Hindlimb muscle (tissue), 1 donor: ENCODE measurements at places on chromosomes 13 and 19. TPM values are rescaled to one million over a fixed set of nuclear protein-coding genes. Genes with fewer than 3 reads are reported as not detected.

The PTPRH gene
- polyA plus RNA-seq = 0.27 TPM

The ZC3H4 gene
- 30.4 TPM for polyA plus RNA-seq

The BRCA2 gene
- 3.0 TPM for polyA plus RNA-seq

The ZNF98 gene
- not detected for polyA plus RNA-seq

The QPCTL gene
- polyA plus RNA-seq = 4.0 TPM

The ZNF823 gene
- 3.7 TPM for polyA plus RNA-seq

The SPRY2 gene
- polyA plus RNA-seq = 72.4 TPM

The CATSPERD gene
- polyA plus RNA-seq = not detected

GRCh38 chr13:101474419-101474957 is 22.0 kb downstream of the ITGBL1 start:
- DNase-seq = no peak

DNA sequence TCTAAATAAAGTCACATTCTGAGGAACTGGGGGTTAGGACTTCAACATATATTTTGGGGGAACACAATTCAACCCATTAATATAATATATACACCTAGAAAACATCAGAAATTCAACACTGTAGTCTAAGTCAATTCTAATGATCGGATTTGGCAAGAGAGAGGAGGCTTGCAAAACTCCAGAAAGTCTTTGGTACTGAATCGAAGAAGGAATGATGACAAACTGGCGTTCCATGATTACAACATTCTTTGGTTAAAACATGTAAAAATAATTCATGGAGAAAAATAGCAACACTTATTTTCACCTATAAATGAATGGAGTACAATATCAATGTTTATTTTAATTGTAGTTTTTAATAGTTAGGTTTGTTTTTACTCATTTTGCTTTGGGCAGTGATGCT is 62.4 kb downstream of the MBNL2 start:
- DNase-seq = no peak

DNA sequence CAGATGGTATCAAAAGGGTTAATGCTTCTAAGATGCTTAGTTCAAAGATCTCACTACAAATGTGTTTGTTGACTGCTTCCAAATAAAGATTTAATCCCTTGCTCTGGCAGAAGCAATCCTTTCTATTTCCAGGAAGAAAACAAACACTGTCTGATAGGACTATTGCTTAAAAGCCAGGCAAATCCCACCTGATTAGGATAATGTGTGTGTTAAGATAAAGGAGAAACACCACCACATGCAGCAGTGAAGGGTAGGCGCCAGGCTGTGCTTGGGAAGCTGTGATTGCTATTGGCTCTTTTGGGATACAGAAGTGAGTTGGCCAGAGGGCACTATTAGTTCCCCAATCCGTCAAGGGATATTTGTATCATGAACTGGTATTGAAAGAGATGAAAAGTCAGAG is 62.8 kb upstream of the LRCH1 start:
- no peak for DNase-seq

DNA sequence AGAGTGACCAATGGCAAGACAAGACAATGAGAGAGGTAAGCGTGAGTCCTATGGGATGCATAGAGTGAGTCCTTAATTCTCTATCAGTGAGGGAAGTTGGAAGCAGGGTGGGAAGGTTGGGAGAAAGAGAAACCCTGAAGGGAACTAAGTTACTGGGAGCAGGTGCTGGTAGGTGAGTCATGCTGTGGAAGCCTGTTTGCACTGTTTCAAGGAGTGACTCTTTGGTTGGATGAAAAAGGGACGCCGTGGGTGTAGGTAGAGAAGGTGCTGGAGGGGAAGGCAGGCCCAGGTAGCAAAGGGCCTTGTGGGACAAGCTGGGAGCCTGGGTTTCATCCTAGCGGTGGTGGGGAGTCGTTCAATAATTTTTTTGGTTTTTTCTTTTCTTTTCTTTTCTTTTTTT is 21.9 kb downstream of the IGFL1 start:
- DNase-seq = no peak

GRCh38 chr13:92232871-92233270 is 834.5 kb downstream of the GPC5 start:
- no peak for DNase-seq

DNA sequence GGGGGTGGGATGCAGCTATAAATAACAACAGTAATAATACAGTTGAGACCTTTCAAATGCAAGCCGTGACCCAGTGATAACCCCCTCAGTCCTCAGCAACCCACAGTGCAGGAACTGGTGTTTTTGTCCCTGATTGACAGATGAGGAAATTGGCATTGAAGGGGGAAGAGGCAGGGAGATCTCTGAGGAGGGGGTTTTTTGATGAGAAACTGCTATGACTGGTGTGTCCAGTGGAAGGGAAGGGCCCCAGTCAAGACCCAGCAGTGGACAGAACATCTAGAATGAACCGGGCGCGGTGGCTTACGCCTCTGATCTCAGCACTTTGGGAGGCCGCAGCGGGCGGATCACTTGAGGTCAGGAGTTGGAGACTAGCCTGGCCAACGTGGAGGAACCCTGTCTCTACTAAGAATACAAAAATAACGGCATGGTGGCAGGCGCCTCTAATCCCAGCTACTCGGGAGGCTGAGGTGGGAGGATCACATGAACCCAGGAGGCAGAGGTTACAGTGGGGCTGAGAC is 1.9 kb downstream of the MAP1S start:
- no peak for DNase-seq

- DNase-seq = no peak
These were observed 39.9 kb downstream of the MTMR6 start for GRCh38 chr13:25247360-25247759.

DNA sequence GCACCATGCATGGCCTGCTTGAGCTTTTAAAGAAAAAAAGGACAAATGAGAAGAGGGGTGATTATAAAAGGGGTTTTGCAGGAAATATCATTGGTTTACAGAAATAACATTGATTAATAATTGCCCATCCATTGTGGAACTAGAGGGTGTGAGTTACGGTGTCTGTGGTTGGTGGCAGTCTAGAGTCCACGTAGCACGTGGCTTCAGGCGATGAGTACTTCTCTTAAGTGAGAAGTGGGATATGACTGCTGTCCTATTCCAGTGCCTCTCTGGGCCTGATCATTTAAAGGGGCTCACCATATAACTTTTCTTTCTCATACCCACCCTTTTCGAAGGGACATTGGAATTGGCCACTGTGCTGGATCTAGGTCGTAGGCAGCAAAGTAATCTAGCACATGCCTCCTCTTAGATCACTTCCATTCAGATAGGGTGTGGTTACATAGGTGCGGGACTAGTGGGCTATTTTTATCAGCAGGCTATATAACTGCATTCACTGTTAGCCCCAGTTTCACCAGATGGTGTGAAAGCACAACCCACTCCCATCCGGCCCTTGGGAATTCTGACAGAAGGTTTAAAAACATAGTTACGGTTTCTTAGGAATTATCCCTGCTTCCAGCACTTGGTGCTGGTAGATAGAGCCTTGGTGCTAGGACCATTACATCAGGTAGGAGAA is 19.9 kb downstream of the PPP5C start:
- no peak for DNase-seq

DNA sequence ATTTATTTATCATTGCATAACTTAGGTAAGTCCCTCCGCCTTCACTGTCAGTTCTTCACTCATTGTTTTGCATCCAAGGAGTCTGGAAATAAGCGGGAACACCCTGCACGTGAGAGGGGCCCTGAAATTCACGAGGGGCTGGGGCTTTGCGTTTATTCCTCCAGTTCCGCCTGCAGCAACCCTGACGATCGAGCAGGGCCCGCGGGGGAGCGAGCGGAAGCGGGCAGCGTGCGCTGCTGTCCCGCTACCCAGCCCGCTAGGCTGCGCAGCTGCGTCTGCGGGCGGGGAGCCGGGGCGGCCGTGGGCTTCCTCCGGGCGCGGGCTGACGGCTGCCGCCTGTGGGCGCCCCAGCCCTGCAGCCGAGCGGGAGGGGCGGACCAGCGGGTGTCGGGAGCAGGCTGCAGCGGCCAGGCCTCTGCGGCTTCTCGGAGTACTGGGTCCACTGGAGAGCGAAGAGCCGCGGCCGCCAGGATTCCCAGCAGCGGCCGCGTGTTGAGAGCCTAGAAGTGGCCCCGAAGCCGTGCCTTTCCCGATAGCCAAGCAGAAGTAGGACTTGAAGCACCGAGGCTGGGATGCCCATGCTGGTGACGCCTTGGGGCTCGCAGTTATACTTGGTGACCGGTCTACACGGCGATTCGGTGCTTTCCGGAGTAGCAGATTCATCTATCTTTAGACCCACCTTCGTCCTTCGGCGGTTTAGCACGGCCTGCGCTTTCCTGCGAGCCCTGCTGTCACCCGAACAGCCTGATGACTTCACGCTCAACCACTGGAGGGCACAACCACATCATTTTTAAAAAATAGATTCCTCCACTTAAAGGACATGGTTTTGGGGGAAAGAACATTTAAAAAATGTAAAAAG is 32.9 kb upstream of the SACS start:
- DNase-seq = peak; percentile 85

GRCh38 chr19:6682607-6683128 is 12.7 kb upstream of the TNFSF14 start:
- no peak for DNase-seq

GRCh38 chr13:110552767-110553166 is 8.8 kb downstream of the RAB20 start:
- DNase-seq = no peak

GRCh38 chr19:49701271-49701786 is 10.4 kb downstream of the CPT1C start:
- DNase-seq = no peak

- DNase-seq = peak; percentile 74
These were observed 98.3 kb downstream of the SLC7A1 start for GRCh38 chr13:29497137-29497654.

- no peak for DNase-seq
These were observed 15.2 kb downstream of the CNFN start for GRCh38 chr19:42374826-42375376.

DNA sequence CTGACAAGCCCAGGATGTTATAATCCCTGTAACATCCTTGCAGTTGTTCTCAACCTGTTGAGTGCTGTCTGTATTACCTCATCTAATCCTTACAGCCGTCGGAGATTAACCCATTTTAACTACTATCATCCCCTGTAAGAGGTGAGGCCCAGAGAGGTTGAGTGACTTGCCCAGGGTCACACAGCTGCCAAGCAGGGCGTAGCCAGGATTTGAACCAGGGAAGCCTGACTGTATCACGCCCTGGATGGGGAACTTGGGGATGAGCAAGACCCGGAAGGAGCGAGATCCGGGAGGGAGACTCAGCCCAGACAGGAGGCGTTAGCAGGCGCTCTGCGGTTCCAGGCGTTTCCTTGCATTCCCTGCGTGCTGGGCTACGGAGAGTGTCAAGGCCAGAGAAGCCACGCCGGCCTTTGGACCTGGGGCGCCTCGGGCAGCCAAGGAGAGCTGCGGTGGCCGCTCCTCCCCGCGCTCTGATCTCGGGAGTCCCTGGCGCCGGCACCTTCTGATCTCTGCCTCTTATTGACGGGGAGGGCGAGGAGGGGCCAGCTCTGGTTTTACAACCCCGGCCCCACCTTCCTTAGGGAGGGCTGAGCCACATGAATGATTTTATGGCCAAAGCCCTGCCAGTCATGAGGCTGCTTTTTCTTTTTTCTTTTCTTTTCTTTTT is 6.2 kb downstream of the SULT2B1 start:
- no peak for DNase-seq

GRCh38 chr19:18645035-18645511 is 8.2 kb downstream of the KLHL26 start:
- no peak for DNase-seq

DNA sequence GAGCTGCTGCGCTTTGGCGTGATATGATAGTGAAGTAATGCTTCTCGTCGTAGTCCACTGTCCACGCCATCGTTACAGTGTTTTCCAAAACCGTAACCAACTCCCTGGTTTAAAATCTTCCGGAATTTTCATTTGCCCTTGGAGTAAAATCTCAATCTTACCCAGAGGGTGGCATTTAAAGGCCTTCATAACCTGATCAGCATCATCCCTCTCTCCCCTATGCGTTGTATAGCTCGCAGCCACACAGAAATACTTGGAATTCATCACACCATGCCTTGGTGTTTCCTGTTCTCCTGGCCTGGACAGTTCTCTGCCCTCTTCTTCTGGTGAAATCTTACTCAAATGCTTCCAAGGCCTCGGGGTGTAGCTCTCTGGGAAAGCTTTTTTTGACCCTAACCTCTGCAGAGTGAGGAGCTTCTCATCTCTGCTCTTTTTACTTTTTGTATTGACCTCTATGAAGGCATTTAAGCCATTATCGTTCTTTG is 839 bp downstream of the MPHOSPH8 start:
- DNase-seq = no peak

DNA sequence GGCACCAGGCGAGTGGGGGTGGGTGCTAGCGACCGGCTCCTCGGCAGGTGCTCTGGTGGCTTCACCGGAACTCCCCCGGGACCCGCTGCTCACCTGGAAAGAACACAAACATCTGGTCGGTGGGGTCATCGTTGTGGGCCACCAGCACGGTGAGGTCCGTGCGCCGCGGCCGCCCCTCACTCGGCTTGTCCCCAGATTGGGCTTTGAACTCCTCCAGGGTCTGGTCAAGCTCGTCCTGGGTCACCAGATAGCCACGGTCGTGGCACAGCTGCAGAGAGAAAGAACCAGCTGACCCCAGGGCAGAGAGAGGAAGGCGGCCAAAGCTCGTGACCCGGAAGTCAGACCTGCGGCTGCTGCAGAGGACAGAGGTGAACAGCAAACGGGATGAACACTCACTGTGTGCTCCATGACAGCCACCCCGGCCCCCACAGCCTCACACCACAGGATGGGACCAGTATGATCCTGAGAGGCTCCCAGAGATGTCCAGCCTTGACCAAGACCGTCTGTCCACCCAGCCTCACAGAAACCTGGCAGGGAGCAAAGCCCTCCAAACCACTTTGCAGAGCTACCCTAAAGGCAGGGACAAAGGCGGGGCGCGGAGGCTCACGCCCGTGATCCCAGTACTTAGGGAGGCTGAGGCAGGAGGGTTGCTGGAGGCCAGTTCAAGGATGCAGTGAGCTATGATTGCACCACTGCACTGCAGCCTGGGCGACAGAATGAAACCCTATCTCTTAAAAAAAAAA is 1.2 kb downstream of the POLR2E start:
- DNase-seq = no peak

DNA sequence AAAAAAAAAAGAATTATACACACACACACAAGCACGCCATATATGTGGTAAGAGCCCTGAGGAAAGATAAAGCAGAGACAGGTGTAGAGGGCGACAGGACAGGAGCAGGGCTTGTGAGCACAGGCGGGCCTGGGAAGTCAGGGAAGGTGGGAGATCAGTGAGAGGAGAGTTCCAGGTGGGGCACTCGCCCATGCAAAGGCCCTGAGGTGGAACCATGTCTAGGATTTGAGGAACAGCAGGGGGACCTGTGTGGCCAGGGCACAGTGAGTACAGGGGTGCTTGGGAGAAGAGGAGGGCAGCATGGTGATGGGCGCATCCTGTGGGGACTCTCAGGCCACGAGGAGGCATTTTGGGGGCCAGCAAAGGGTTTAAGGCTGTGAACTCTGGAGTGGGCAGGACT is 32.5 kb upstream of the NCCRP1 start:
- DNase-seq = no peak

GRCh38 chr13:81184556-81185265 is 843.8 kb upstream of the SPRY2 start:
- no peak for DNase-seq

DNA sequence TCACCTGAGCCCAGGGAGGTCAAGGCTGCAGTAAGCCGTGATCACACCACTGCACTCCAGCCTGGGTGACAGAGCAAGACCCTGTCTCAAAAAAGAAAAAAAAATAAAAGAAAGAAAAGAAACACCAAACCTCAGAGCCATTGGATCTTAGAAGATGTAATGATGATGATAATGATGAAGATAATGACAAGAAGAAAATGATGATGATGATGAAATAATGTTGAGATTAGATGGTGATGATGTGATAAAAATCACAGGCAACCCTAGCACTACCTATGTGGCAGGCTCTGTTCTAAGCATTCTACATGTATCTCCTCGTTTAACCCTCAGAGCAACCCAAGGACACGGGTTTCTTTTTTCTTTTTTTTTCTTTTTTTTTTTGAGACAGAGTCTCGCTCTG is 20.1 kb upstream of the HNRNPUL1 start:
- DNase-seq = no peak
